Lung (tissue), 17 donors: ENCODE measurements at places on chromosomes 3 and 15.
A peak's percentile ranks its signal among the peaks of the same experiment; 100 is the strongest.

GRCh38 chr3:117367861-117368260 lies 658.3 kb downstream of the TUSC7 start:
- DNase-seq, result no peak

- DNase-seq, result no peak
Measured at GRCh38 chr3:58556001-58556400, 19.0 kb upstream of the ACOX2 start.

DNA sequence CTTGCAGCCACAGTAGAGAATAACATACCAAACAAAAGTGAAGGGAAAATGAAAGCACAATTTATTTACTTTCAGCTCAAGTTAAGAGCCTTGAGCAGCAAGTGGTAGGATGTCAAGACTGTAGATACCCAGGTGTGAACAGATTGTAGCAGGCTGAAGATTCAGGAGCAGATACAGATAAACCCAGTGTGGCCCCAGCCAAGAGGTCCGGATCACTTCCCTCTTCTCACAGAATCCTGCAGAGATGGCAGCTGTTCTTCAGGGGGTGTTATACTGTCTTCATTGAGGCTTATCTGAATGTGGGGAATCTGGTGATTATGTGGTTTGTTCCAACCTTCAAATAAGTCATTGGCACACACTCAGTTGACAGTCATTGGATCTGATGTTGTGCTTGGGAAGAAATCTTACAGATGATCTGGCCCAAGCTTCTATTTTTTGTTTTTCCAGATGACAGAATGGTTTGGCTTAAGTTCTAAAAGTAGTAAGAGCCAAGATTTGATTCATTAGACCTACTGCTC lies 2.2 kb downstream of the STARD9 start:
- peak; percentile 96 for DNase-seq

DNA sequence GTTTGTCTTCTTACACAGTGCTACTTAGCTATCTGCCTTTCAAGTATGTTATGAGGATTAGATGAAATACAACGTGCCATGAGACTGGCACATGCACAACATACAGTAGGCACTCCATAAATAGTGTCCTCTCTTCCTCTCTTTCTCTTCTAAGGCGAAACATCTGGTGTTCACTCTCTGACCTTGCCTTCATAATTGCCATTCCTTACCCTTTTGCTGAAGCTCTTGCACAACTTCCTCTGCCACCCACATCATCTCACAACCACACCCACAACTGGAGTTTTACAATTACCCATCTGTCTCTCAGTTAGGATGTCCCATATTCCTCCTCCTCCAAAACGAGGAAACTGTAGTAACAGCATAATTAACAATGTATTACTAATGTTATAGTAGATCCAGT lies 26.4 kb upstream of the ACP3 start:
- DNase-seq, result no peak

DNA sequence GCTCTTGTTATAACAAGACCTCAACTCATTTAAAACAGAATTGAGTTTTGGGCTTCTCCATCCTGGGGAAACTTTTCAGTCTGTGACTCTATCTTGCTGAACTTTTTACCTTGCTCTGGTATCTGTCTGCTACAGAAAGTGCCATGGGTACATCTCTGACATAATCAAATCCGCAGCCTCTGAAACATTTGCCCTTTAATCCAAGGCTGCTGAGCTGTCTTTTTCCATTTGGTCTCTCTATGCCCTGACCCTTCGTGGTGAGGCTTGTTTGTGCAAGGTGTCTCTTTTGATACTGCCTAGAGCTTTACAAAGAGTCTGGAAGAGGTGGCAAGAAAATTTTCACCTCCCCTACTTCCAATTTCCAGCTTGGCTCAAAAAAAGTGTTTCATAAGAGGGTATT lies 11.3 kb downstream of the TMEM108 start:
- no peak for DNase-seq

- DNase-seq, result no peak
Measured at GRCh38 chr15:42152196-42152920, 4.1 kb downstream of the PLA2G4F start.
